ENCODE measurements at places on chromosomes 5 and 9. TPM values are rescaled to one million over a fixed set of nuclear protein-coding genes. Genes with fewer than 3 reads are reported as not detected.

MELK gene
- 51.6 TPM for total RNA-seq

GRCh38 chr5:140424135-140424534, 22.5 kb downstream of the ANKHD1 start:
- no peak for DNase-seq
- no peak overlapping the region for H3K27ac ChIP-seq
- no peak overlapping the region for H3K4me3 ChIP-seq
- peaks cover 14% of the 10 kb centered on the region for H3K4me1 ChIP-seq

DNA sequence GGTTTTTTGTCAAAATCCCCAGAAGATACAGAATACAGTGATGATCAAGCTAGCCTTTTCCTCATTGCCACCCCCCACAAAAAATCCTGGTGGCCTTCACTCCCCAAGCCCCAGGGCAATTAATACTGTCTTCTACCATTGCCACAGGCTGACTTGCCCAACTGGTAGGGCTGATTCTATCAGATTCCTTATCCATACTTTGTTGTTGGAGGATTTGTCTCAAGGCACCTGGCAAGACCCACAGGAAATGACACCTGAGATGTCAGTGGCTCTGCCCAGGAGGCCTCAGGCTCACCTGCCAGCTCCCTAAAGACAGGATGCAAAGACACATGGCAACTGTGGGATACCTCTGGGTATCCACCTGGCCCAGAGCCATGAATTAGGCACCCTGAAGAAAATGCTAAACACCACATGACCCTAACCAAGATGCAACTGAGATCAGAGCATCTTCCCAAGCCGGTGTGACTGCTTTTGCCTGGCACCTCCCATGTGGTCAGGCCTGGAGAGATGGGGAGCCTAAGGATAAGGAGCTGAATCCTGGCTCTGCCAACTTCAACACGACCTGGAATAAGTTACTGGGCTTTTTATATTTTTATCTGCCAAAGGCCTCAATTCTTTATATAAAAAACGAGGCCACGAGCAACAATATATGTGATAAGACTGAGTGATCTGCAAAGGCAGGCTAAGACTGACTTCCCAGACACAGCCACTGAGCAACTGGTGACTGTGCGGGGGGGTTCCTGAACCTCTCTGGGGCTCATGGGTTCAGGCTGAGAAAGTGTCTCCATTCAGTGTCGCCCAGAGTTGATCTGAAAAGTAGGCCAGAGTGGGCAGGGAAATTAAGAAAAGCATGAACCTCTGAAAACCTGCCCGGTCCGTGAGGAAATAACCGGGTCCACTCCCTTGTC, 944 bp downstream of the ATOX1 start:
- peak overlapping the region; percentile 97 for H3K4me3 ChIP-seq
- no peak for DNase-seq
- H3K36me3 ChIP-seq, result no peaks in the 10 kb centered on the region
- H3K27me3 ChIP-seq, result no peaks in the 10 kb centered on the region
- peaks cover 25% of the 10 kb centered on the region for H3K4me1 ChIP-seq
- H3K27ac ChIP-seq, result peak overlapping the region; percentile 82

DNA sequence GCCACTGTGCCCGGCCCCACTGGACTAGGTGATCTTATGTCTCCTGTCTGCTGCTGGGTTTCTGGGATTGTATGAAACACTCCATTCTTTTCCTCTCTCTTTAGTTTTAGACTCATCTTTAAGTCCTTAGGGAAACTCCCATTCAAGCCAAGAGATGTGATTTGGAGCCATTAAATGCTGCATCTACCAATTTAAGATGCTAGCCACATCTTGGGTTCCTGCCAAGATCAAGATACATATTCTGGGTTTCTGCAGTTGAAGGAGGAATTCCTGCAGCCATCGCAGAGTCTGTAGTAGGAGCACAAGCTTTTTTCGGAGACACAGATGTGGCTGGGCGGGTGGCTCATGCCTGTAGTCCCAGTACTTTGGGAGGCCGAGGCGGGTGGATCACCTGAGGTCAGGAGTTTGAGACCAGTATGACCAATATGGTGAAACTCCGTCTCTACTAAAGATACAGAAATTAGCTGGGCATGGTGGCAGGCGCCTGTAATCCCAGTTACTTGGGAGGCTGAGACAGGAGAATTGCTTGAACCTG, 23.2 kb downstream of the STXBP1 start:
- no peak for DNase-seq
- H3K4me3 ChIP-seq, result no peak overlapping the region
- no peaks in the 10 kb centered on the region for H3K27me3 ChIP-seq
- no peaks in the 10 kb centered on the region for H3K36me3 ChIP-seq

DNA sequence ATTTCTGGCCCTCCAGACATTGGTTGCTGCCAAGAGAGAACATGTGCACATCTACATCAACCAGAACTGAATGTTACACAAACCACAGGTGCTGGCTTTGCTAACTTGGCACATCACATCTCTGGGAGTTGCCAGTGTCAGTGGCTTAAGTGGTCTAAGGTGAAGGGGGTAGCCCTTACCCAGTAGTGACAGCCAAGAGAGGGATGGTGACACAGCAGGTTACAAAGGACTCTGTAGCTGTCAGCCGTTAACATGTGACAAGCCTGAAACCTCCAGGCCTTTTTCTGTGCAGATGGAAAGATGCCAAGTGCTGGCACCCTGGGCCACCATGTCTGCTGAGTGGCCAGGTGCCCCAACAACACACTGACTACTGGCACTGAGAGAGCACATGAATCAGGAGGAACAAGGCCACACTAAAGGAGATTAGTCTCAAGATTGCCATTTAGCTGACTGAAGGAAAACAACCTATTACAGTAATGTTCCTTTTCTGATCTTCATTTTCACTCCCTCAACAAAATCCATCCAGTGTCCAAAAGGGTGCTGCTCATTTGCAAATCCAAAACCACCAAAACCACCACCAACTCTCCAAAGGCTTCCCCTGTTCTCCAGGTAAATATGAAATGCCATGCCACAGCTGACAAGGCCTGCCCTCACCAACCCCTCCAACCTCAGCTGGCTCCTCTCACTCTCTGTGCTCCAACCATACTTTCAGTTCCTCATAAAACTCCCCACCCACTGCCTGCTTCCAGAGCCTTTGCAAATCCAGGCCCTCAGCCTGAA, 20.2 kb downstream of the SIL1 start:
- H3K4me1 ChIP-seq, result no peaks in the 10 kb centered on the region
- no peaks in the 10 kb centered on the region for H3K27me3 ChIP-seq
- no peaks in the 10 kb centered on the region for H3K36me3 ChIP-seq
- no peak for DNase-seq
- no peak overlapping the region for H3K27ac ChIP-seq

DNA sequence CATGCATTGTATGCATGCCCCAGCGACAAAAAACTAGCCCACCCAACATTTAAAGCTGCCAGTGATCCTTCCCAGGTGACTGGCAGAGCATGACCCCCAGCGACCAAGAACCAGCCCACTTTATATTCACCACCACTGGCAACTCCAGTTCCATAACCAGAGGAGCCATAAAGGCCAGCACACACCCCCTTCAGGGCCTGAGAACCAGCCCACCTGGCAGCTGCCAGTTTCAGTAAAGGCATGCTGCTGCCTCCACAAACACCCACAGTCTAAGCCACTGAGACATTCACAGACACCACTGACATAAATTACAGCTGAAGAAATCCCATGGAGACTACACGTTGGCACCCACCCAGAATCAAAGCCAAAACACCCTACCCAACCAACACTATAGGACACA, 46.9 kb upstream of the RGS7BP start:
- DNase-seq, result no peak
- no peaks in the 10 kb centered on the region for H3K4me1 ChIP-seq
- H3K27ac ChIP-seq, result no peak overlapping the region
- H3K27me3 ChIP-seq, result no peaks in the 10 kb centered on the region
- H3K4me3 ChIP-seq, result no peak overlapping the region
- no peaks in the 10 kb centered on the region for H3K36me3 ChIP-seq

All from CD8-positive, alpha-beta memory T cell (primary cell).